Right kidney (tissue), 9 donors: ENCODE measurements at places on chromosomes 6 and 20.

- DNase-seq: no peak
Measured at GRCh38 chr6:14806101-14806500, 439.8 kb upstream of the JARID2 start.

DNA sequence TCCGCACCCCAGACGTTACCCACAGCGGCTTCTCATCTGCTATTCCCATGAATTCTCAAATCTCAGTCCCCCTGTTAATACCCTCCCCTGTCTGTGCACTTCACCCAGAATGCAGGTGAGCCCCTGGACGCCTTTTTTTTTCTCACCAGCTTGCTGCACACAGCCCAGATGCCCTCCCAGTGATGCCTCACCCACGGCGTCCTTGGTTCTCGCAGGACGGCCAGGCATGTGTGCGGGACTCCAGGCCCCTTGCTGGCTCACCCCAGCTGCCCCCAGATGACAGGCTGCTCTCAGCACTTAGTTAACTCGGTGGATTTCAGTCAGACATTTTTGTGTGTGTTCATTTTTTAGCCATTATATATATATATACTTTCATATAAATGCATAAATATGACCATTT, 25.4 kb upstream of the PI16 start:
- no peak for DNase-seq

- DNase-seq: no peak
Measured at GRCh38 chr6:14344486-14344885, 226.9 kb downstream of the CD83 start.

GRCh38 chr6:36608788-36609563, 14.8 kb downstream of the SRSF3 start:
- no peak for DNase-seq
